MM.1S (cell line): ENCODE measurements at places on chromosomes 2 and 18.

GRCh38 chr2:150606380-150607060 lies 119.1 kb upstream of the RND3 start:
- no peaks in the 10 kb centered on the region for H3K36me3 ChIP-seq
- no peak overlapping the region for H3K4me3 ChIP-seq
- DNase-seq: no peak

DNA sequence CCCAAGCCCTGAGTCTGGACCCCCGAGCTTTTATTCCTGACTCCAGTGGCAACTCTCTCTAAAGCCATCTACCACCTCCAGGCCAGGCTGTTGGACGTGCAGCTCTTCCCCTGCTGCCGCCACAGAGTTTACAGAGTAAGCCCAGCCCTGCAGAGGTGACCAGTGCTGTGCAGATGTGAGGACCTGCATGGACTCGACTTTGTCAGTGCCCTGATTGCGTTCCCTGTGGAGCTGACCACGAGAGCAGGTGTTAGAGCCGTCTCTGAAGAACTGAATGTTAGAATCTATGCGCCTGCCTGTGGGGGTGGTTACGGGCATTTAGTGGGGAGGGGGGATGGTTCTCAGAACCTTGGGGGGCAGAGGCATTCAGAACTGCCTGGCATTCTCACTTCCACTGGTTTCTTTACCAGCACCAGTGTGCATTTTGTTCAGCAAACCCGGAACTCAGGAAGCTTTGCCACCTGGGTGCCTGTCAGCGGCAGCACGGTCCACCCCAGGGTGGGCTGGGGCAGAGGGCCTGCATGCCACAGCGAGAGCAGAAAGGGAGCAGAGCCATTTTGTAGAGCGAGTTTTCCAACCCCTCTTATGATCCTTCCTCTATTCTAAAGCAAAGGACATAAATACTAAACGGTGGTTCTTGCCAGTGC lies 137.9 kb downstream of the KLHL29 start:
- no peak overlapping the region for H3K4me3 ChIP-seq
- H3K27me3 ChIP-seq: no peaks in the 10 kb centered on the region
- no peak overlapping the region for H3K27ac ChIP-seq
- H3K4me1 ChIP-seq: no peaks in the 10 kb centered on the region

DNA sequence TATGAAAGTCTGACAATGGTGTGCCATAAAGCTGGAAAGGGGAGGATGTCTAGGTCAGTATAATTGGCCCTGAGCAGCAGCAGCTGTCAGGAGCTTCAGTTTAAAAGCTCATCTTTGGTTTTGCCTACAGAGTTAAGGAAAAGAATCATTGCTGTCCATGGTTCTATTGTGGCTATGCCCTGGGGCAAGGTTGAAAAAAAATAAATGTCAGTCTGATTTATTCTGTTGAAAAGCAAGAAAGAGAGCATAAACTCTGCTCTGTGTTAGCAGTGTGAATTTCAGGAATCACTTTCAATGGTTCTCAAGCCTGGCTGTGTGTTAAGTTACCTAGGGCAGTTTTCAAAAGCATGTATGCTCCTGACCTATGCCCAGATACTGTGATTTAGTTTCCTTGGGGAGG lies 446.7 kb downstream of the SETBP1 start:
- DNase-seq: no peak
- H3K27me3 ChIP-seq: no peaks in the 10 kb centered on the region
- H3K27ac ChIP-seq: no peak overlapping the region
- H3K36me3 ChIP-seq: no peaks in the 10 kb centered on the region

DNA sequence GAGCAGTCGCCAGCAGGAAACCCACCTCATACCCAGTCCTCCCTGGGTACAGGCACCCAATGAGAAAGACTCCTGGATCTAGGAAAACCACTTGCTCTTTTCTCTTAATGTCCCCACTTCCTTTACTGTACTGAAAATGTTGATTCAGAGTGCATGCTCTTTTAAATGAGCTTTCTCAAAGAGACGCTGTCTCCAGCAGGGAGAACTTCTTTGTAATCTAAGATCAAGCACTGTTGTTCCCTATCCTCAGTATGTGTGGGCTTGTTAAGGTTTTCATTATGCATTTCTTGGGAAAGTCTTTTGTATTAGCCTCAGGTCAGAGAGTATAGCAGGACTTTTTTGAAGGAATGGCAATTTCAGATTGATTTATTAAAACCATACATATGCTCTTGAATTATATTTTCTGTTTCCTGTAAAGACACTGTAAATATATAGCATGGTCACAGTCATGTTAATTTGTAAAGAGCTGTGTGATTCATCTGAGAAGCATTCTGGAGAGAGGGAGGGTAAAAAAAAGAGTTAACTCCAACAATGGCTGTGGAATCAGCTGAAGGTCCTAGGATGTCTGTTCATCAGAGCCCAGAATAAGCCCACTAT lies 178.1 kb downstream of the MGAT5 start:
- no peak for DNase-seq
- no peaks in the 10 kb centered on the region for H3K27me3 ChIP-seq
- no peaks in the 10 kb centered on the region for H3K4me1 ChIP-seq
- H3K36me3 ChIP-seq: peaks cover 10% of the 10 kb centered on the region

DNA sequence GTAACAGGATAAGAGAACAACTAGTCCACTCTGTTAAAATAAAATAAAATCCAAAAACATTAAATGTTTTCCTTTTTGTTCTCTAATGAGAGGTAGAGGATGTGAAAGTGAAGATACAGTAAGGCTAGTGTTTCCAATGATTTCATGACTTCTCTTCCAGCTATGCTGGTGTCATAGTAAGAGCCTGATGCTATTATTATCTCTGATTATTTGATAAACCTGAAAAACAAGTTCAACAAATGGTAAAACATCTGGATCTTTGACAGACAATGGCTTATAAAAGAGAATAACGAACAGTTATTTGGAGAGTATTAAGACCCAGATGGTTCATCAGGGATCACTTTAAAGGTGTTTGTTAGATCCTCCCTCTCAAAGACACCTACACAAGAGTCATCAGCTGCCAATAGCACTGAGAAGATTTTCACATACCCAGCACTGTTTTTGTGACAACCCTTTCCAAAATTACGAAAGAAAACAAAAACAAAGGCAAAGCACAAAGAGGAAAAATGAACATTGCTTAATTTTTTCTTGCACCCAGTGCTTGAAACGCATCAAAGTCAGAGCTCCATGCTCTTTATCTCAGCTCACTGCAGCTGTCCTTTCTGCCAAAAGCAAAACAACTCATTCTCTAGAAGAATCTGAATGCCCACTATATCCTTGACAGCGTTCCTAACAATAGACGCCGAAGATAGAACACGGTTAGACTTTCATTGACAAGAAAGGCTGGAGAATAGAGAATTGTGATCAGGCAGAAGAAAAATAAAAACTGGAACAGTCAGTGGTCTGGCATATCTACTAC lies 168.6 kb downstream of the SLC8A1 start:
- peaks cover 23% of the 10 kb centered on the region for H3K4me1 ChIP-seq
- H3K36me3 ChIP-seq: no peaks in the 10 kb centered on the region
- H3K27ac ChIP-seq: no peak overlapping the region
- H3K4me3 ChIP-seq: no peak overlapping the region

GRCh38 chr2:70523996-70524965 lies 29.3 kb downstream of the TGFA start:
- H3K27me3 ChIP-seq: no peaks in the 10 kb centered on the region
- H3K4me3 ChIP-seq: no peak overlapping the region
- DNase-seq: no peak
- H3K36me3 ChIP-seq: no peaks in the 10 kb centered on the region
- no peaks in the 10 kb centered on the region for H3K4me1 ChIP-seq

DNA sequence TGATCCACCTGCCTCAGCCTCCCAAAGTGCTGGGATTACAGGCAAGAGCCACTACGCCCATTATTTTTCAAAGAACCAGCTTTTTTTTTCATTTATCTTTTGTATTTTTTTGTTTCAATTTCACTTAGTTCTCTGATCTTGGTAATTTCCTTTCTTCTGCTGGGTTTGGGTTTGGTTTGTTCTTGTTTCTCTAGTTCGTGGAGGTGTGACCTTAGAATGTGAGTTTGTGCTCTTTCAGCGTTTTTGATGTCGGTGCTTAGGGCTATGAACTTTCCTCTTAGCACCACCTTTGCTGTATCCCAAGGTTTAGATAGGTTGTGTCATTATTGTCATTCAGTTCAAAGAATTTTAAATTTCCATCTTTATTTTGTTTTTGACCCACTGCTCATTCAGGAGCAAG lies 86.7 kb upstream of the MSTN start:
- no peak for DNase-seq
- H3K4me1 ChIP-seq: no peaks in the 10 kb centered on the region
- H3K27ac ChIP-seq: no peak overlapping the region
- H3K36me3 ChIP-seq: no peaks in the 10 kb centered on the region

DNA sequence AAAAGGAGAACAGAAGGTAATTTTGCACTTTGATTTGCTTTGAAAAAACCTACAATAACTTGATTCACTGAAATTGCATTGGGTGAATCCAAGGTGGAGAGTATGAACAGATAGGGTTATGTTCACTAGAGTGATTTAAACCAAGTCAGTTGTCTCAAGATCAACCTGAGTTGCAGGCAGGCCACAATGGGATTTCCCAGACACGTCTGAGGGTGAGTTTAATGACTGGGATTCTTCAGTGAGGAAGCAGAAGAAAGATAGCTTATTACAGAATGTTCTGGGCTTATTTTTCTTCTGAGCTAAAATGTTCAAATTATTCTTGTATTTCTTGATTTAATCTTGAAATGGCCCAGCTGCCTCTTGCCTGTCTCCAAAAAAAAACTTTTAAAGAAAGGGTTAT lies 20.1 kb downstream of the COL4A4 start:
- H3K27ac ChIP-seq: no peak overlapping the region
- no peaks in the 10 kb centered on the region for H3K4me1 ChIP-seq
- H3K27me3 ChIP-seq: no peaks in the 10 kb centered on the region
- DNase-seq: no peak
- H3K4me3 ChIP-seq: no peak overlapping the region

DNA sequence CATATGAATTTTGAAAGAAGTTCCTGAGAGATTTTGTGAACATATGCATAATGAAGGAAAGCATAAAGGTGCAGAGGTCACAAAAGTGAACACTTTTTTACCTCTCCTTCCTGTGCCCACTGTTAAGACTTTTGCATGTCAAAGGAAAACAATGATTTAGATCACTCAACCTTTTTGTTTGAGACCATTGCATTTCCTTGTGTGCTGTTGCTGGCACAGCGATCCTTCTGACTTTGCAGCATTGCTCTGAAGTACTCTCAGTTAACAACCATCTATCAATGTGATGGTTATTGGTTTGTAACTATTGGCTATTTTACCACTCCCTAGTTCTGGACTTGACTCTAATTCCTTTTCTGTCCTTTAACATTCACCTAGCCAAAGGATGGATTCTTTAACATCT lies 61.7 kb upstream of the TFPI start:
- H3K4me3 ChIP-seq: no peak overlapping the region
- H3K27ac ChIP-seq: no peak overlapping the region
- no peak for DNase-seq
- H3K36me3 ChIP-seq: no peaks in the 10 kb centered on the region
- H3K4me1 ChIP-seq: peaks cover 5% of the 10 kb centered on the region; the same call in 1 of the 2 replicates

DNA sequence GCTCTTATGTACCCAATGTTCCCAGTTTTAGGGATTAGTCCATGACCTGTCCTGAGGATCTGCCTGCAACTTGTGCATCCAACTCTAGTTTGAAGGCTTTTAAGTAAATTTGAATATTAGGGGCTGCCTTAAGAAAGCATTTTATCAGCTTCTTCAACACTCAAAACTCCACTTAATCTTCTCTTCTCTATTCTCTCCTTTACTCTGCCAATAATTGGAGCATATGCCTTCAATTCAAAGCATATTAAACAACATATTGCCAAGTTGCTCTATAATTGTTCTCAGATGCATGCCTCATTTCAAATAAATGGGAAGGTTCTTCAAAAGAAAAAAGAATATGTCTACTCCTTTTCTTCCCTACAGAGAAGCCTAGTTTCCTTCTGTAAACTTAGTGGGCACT lies 84.8 kb upstream of the NCKAP5 start:
- no peak overlapping the region for H3K4me3 ChIP-seq
- H3K27me3 ChIP-seq: no peaks in the 10 kb centered on the region
- H3K27ac ChIP-seq: no peak overlapping the region
- no peaks in the 10 kb centered on the region for H3K4me1 ChIP-seq
- H3K36me3 ChIP-seq: no peaks in the 10 kb centered on the region
